ENCODE measurements at places on chromosomes 6 and 20.

DNA sequence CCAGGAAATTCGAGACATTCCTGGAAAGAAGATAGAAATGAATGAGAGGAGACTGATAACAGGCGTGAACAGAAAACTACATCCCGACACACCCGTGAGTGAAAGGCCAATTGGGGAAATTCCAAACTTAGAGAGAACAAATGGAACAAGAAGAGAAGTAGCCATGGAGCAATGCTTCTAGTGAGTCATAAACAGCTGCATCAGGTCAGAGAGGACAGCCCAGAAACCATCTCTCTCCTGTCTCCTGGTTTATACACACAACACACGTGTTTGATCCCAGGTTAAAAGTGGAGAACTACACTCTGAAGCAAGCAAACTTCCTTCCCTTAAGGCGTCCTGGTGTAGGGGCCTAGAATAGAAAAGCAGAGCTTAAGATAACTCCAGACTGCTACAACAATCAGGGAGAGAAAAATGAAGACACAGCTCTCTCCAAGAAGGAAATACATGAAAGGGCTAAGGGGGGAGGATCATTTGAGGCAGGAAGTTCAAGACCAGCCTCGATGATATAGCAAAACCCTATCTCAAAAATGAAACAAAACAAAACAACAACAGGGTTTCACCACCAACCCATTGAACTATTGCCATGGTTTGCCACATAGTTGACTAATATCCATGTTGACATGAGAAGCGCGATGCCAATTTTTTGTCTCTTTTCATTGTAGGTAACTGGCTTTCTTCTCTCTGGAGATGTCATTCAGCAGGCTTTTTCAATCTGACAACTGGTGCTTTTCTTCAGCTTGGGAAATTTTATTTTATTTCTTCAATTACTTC is 26.9 kb downstream of the NRN1 start:
- DNase-seq, result no peak

DNA sequence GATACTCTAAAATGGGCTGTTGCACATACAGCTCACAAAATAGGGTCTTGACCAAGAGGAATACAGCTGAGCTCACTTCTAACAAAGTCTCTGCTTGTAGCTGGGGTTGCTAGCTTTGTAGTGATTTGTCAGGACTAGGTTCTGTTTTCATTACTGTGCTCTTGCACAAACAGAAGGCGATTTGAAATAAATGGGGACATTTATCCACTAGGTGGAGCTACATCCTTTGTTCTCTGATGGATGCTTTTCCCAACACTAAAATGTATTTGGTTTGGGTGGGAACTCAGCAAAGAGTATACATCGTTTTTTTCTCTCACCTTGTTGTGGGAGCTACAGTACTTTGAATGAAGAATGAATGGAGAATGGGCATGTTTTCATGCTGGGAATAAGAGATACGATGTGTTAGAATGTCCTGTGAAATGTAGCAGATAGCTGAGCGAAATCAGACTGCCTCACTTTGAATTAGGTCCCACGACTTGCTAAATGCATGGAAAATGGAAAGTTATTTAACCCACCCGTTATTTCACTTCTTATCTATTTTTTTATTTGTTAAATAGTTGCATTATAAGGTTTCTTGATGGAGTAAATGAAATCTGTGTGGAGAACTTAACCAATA is 494.7 kb upstream of the MAP3K7 start:
- DNase-seq, result no peak

DNA sequence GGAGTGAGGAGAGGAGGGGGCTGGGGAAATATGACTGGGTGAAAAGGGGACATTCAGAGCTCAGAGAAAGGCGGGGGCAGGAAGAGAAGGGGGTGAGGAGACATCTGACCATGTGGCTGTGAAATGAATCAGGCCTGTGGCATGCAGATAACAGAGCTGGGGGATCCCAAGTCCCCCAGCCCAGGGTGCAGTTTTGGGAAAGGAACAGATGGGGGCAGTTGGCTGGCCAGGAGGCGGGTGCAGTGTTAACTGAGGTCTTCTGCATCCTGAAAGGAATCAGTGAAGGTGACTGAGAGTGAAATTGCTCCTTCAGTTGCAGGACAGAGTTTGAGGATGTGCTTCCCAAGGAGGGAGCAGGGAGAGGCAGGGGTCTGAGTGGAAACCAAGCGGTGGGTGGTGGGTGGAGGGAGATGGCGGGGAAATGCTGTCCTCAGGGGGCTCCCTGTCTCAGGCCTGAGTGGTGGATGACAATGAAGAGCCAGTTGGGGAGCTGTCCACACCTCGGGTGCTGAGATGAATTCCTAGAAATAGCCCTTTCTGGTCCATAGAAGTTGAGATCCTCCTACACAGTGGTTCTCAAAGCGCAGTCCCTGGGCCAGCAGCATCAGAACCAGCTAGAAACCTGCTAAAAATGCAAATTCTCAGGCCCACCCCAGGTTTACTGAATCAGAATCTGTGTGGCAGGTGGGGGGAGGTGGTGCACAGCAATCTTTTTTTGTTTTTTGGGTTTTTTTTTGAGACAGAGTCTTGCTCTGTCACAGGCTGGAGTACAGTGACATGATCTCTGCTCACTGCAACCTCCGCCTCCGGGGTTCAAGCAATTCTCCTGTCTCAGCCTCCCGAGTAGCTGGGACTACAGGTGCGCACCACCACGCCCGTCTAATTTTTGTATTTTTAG is 26.0 kb upstream of the CCDC167 start:
- no peak for DNase-seq

DNA sequence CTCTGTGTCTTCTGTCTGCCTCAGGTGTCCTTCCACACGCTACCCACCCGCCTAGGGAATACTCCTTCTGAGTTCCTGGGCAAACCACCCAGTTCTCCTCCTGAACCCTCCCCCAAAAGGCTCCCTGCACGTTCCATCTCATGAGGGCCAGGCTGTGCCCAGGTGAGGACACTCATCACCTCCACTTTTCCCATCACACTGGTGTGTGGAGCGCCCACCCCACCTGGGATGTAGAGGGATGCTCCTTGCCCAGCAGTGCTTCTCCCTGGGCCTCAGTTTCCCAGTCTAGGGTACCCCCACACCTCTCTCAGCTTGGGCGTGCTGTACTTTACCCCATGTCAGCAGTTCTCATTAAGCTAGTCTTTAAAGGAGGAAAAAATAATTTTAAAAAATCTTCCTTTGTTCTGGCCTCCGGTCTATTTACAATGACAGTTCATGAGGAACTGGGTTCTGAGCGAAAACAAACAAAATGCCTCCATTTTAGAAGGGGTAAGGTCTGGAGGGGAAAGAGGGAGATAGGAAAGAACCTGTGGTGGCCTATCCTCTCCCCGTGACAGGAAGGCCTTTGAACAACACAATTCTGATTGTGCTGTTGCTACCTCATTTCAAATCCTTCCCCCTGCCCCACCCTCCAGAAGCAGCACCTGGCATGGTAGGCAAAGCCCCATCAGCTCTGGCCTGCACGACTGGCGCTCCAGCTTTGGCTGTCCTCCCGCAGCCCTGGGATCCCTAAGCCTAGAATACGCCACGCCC is 1.7 kb upstream of the C20orf203 start:
- no peak for DNase-seq
